ENCODE measurements at places on chromosomes 2 and 18.
A peak's percentile ranks its signal among the peaks of the same experiment; 100 is the strongest.

DNA sequence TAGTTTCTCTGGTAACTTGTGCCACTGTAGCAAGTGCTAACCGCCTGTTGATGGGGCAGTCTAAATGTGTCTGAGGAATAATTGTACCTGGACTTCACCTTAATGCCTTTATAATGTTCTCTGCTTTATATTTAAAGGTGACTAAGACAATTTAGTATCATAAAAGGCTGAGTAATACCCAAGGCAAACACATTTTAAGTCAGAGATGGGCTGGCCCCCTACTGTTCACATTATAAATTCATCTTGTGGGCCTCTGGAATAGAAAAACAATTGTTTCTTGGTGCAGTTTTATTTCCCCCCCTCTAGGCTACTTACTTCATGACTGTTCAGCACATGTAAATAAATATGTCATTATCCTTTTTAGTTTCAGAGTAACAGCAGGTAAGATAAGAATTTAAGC lies 559.3 kb upstream of the PIK3C3 start:
- no peak for DNase-seq

DNA sequence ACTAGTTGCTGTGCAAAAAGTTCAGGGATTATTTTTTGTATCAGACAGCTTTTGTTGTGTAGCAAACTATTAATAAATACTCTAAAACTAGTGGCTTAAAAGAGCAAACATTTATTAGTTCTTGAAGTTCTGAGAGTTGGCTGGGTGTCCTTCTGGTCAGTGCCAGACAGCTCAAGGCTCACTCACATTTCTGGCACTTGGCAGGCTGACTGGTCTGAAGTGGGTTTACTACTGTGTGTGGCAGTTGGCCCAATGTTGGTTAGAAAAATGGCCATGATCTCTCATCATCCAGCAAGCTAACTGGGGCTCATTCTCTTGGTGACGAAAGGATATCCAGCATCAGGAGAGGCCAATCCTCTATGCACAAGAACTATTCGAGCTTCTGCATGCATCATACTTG lies 71.4 kb upstream of the ZNF385B start:
- DNase-seq: peak; percentile 43

- peak; percentile 73 for DNase-seq
Observed at GRCh38 chr2:20422402-20423271, 24.2 kb upstream of the RHOB start.

GRCh38 chr2:143575340-143575739 lies 446.1 kb downstream of the ARHGAP15 start:
- DNase-seq: no peak

- no peak for DNase-seq
Observed at GRCh38 chr2:105840933-105841332, 96.2 kb downstream of the NCK2 start.

DNA sequence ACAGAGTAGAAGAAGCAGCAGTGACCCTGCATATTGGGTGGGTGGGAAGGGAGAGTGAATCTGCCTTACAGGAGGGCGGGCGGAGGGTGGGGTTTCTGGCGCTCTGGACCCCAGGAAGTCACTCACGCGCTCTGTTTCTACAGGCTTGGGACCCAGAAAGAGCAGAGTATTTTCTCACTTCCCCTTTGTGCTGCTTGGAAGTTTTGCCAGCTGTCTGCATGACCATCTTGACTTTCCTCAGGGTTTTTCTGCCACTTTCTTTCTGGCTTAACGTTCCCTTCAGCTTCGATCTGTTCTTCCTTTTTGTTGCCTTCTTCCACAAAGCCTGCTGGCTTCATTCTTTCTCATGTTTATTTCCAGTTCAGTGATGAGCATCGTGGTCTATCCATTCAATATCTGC lies 383.1 kb downstream of the GALR1 start:
- DNase-seq: no peak

GRCh38 chr2:157894694-157895435 lies 18.7 kb upstream of the ACVR1 start:
- DNase-seq: peak; percentile 66

- no peak for DNase-seq
Observed at GRCh38 chr18:46542545-46542944, 114.5 kb downstream of the LOXHD1 start.

DNA sequence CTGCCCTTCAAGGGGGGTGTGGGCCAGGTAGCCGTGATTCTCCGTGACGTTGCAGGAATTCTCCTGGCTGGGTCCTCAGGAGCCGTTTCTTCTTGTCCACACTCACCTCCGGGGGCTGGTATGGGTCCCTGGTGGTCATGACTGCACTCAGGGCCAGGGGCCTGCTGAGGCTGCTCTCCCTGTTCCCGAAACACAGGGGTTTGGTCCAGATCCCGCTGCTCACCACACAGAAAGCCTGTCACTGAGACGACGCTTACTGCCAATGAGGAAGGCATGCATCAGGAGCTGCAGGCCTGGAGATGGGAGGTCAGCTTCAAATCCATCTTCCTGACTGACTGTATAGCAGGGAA lies 160.7 kb downstream of the RTP5 start:
- DNase-seq: no peak

- peak; percentile 54 for DNase-seq
Observed at GRCh38 chr2:133765658-133766057, 197.4 kb upstream of the NCKAP5 start.

DNA sequence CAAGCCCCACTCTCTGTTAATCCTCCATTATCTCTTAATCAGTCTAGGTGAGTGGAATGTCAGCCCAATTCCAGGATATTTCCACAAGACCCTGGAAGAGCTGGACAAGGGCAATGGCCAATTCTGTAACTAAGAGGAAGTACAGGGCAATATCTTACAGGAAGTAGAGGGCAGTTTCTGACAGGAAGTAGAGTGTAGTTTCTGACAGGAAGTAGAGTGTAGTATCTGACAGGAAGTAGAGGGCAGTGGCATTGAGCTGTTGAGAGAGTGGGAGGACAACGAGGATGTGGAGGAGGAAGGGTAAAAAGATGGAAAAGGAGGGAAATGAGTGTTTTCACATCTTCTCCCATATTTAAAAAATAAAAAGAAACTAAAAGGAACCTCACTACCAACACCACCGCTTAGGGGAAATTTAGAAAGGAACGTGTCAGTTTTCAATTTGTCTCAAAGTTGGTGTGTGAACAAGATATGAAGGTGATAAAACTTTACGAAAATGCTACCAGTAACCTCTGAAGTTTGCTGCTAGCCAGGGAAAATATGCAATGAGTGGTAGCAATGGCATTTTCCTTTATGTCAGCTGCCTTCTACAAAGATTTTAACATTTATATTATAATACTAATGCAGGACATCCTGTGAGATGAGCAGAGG lies 430.9 kb upstream of the HNRNPA3 start:
- no peak for DNase-seq

GRCh38 chr2:62884514-62884913 lies 166.1 kb upstream of the OTX1 start:
- peak; percentile 9 for DNase-seq

- DNase-seq: no peak
Observed at GRCh38 chr18:59908799-59909198, 9.0 kb downstream of the PMAIP1 start.

GRCh38 chr2:48812416-48812815 lies 56.9 kb upstream of the LHCGR start:
- DNase-seq: no peak

DNA sequence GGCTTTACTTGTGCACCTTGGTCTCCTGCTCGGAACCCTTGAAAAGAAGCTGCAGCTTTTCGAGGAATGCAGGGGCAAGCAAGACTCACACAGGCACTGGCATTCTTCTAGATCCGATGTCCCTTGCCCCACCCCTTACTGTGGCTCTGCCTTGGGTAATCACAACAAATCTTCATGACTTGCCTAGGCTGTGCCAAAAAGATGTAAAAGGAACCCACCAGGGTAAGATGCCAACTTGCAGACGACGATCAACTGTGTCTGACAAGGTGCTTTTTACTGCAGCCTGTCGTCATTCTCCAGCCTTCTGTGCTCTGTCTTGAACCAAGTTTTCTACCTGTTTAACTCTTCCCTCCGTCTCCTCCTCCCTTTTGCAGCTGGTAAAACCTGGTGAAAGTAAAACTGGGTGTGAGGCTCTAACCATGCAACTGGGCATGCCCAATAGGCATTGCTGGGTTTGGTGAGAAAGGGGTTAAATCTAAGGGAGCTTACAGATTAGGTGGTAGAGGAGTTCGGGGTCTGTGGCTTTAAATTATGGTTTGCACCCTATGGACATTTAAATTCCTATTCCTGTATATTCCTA lies 909 bp upstream of the NRXN1 start:
- no peak for DNase-seq

GRCh38 chr2:232238108-232238507 lies 140.4 kb upstream of the ALPP start:
- no peak for DNase-seq

DNA sequence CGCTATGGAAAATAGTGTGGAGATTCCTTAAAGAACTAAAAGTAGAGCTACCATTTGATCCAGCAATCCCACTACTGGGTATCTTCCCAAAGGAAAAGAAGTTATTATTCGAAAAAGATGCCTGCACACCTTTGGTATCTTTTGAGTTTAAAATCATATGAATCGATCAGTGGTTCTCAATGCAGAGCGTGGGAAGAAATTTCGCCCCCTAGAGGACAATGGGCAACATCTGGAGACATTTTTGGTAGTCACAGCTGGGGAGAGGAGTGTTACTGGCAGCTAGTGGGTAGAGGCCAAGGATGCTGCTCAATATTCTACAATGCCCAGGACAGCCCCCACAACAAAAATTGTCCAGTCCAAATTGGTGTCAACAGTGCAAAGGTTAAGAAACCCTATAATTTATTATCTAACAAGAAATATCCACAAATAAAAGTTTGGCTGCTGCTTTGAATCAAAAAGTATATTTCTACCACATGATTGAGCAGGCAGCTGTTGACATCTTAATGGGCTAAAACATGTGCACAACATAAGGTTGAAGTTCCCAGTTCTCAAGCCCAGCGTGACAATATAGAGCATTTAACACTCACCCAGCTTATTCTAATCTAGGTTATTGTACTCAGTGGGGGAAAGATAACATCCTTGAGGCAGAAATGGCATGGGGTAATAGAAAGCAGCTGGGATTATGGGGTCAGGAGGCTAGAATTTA lies 425.7 kb downstream of the LRATD1 start:
- no peak for DNase-seq

GRCh38 chr18:63775166-63775730 lies at the start of gene SERPINB7:
Gene SERPINB7 (plus strand): TSS chr18:63775418. CDS start chr18:63782373, 6,955 bp downstream.
- DNase-seq: peak; percentile 85

DNA sequence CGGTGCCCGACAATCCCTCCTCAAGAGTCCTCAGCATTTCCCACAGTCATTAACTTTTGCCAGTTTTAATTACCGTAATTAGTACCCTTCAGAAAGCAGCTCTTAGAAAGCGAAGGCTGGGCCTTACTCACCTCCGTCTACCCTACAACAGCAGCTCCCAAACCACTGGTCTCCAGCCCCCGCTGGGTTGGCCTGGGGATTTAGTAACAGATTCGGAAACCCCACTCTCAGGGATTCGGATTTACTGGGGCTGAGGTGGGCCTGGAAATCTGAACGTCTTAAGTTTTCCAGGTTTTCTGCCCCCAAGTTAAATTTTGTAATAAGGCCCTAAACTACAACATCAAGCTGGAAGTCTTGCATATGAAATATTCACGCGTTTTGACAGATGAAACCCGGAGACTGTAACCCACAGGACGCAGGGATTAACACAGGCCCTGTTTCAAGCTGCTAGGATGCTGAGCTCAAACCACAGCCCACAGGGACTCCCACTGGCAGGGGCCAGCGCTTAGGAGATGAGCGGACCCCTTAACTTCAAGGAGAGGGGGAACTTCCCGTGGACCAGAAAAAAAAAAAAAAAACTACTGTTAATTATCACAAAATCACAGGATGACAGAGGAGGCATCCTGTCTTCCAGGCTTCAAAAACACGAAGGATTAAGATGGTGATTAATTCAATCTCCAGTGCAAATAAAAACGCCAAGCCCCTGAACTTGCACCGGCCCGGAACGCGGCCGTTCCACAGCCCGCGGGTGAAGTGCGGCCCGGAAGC lies 985 bp downstream of the ILKAP start:
- DNase-seq: peak; percentile 26

- no peak for DNase-seq
Observed at GRCh38 chr2:6911721-6912120, 5.5 kb upstream of the RNF144A start.

All from AG10803 (cell line).